AG20443 (cell line): ENCODE measurements at places on chromosomes 12 and 14.
A peak's percentile ranks its signal among the peaks of the same experiment; 100 is the strongest.

DNA sequence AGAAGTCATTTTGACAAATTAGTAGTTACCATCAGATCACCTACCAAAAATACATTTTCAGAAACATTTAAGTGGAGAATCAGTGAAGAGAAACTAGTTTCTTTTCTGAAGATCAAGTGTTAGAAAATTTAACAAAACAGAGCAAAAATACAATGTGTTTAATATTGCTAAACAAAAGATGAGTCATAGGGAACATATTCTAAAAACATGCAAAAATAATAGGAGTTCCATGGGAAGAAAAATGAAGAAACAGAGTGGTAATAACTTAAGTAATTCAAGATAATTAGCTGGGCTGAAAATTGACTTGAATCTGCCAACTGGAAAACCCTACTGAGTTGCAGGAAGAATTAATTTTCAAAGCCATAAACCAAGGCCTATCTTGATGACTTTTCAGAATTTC, 111.5 kb upstream of the KITLG start:
- peak; percentile 11 for DNase-seq

DNA sequence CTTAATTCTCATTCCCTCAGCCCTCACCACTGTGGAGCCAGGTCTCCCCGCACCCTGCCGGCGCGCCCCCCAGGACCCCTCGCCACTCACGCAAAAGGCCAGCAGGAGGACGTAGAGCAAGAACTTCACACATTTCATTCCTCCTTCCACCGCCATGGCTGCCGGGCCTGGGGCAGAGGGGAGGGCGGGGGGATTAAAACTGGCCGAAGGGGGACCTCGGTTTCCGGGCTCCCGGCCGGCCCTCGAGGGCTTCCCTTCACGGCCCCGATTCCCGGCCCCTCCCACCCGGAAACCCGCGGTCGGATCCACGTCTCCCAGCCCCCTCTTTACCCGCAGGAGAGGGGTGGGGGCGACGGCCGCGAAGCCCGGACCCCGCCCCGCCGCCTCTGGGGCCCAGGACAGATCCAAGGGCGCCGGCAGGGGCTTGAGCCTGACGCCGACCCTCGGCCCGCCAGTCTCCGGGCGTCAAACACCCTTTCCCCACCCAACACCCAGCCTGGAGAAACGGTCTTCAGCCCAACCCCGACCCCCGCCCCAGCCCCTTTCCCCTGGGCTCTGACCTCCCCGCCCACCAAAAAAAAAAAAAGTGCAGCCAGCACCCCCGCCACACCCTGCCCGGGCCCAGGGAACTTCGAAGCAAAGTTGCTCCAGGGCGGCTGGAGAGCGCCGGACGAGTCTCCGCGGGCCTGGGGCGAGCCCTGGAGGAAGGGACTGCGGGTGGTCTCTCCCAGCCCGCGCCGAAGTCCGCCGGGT, 447 bp downstream of the CD63 start:
- peak; percentile 66 for DNase-seq

- DNase-seq = peak; percentile 93
Observed at GRCh38 chr14:24310646-24311604, at the start of gene LTB4R. LTB4R (plus strand) TSS chr14:24311502; CDS start chr14:24315652, 4,150 bp downstream.

DNA sequence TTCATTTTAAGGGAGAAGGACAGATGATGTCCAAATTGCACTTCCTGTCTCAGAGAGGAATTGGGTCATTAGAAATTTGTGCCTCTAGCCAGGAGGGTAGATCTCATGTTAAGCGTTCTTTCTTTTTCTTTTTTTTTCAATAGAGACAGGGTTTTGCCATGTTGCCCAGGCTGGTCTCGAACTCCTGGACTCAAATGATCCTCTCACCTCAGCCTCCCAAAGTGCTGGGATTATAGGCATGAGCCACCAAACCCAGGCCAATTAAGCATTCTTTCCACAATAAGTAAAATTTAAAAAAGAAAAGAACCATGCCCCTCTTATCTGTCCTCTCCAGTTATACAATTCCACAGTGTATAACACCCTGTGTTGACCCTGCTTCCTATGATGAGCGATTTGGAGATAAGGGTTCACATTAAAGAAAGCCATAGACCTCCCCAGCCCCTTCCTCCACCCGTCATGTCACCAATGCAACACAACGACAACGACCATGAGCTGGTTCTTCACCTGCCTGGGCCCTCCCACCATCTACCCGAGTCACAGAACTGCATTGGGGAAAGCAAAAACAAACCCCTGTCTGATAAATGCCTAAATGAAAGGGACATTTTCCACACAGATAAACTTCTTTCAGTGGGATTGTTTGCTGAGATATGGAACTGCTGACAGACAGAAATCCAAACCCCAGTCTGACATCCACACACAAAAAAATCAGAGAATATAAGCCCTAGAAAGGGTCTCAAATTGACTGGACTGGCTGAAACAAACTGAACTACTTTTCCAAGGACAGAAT, 37.3 kb downstream of the SSH1 start:
- no peak for DNase-seq
